Astrocyte (in vitro differentiated cells and primary cell): ENCODE measurements at places on chromosomes 4 and X. TPM values are rescaled to one million over a fixed set of nuclear protein-coding genes. Genes with fewer than 3 reads are reported as not detected.

Gene GC
- not detected in 2 replicates for total RNA-seq

Gene HPGD
- total RNA-seq: 0.20 and 0.65 TPM in 2 replicates

Gene FGF2
- 30.5 and 38.4 TPM in 2 replicates for total RNA-seq

Gene RHOXF2
- total RNA-seq: not detected in 2 replicates

GRCh38 chr4:40186665-40187014, 10.2 kb upstream of the RHOH start:
- H3K27ac ChIP-seq: no peak overlapping the region
- no peak for DNase-seq
- no peaks in the 10 kb centered on the region for H3K4me1 ChIP-seq
- H3K4me3 ChIP-seq: no peak overlapping the region
- H3K27me3 ChIP-seq: no peaks in the 10 kb centered on the region

Gene NIPAL1
- total RNA-seq: 3.8 and 4.9 TPM in 2 replicates

- H3K36me3 ChIP-seq: no peaks in the 10 kb centered on the region
- DNase-seq: no peak
- no peaks in the 10 kb centered on the region for H3K27me3 ChIP-seq
Measured at GRCh38 chrX:39528161-39528916, 569.4 kb downstream of the BCOR start.

Gene UGT2A3
- not detected in 2 replicates for total RNA-seq

DNA sequence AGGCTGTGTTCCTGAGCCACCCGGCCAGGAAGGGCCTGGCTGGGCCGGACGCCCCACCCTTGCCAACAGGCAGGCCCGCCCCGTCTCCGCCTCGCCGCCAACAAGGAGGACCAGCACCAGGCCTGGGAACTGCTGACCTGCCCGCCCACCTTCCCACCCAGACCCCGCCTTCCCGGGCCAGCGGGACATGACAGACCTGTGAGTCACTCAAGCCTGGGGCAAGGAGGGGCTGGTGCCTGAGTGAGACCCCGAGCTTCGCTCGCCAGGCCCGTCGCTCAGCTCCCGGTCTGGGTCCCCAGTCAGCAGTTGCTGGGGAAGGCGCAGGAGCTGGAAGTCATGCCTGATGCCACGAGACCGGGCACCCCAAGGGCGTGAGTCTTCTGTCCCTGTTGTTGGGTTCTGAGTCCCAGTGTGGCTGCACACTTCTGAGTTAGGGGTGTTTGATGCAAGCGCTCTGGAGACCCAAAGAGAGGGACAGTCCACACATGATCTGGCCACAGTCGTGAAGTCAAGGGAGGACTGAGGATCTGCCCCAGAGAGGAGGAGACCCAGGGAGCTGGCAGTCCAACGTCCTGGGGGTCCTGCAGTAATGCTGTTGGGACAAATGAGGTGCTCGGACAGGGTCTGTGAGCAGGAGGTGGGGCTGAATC, at the start of gene DNASE1L1:
Gene DNASE1L1, minus strand, starts transcription at position 33 of the 650 bp plus-strand sequence. CDS start 3,686 bp downstream, outside the sequence.
- H3K4me1 ChIP-seq: peaks cover 17% of the 10 kb centered on the region
- H3K27me3 ChIP-seq: no peaks in the 10 kb centered on the region
- H3K36me3 ChIP-seq: no peaks in the 10 kb centered on the region
- DNase-seq: peak; percentile 82
